ENCODE measurements at places on chromosomes 1 and 21.

- DNase-seq, result no peak
These were observed 9.8 kb downstream of the BTG3 start for GRCh38 chr21:17602874-17603273.

GRCh38 chr1:76950306-76950705 lies 83.0 kb downstream of the ST6GALNAC5 start:
- DNase-seq, result no peak

DNA sequence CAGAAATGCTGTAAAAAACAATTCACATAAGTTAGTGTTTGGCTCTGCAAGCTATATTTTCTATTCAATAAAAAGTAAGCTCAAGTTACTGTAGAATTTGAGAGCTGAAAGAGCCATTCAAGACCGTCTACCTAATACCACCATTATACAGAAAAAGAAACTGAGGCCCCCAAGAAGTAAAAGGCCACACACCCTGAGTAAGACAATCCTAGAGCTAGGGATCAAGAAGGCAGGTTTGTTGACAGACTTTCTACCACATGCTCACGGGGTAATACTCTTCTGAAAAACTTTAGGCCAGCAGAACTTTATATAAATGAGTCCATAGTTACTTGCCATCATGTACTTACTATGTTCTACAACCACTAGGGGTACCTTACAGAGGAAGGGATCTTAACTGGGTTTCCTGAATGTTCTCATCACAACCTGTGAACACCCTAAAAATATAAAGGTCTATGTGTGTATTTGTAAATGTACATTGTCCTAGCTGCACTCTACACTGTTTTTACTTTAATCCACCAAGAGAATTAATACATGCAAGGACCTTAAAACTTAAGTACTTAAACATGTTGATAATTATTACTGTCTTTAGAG lies 2.7 kb downstream of the PSMG1 start:
- no peak for DNase-seq

DNA sequence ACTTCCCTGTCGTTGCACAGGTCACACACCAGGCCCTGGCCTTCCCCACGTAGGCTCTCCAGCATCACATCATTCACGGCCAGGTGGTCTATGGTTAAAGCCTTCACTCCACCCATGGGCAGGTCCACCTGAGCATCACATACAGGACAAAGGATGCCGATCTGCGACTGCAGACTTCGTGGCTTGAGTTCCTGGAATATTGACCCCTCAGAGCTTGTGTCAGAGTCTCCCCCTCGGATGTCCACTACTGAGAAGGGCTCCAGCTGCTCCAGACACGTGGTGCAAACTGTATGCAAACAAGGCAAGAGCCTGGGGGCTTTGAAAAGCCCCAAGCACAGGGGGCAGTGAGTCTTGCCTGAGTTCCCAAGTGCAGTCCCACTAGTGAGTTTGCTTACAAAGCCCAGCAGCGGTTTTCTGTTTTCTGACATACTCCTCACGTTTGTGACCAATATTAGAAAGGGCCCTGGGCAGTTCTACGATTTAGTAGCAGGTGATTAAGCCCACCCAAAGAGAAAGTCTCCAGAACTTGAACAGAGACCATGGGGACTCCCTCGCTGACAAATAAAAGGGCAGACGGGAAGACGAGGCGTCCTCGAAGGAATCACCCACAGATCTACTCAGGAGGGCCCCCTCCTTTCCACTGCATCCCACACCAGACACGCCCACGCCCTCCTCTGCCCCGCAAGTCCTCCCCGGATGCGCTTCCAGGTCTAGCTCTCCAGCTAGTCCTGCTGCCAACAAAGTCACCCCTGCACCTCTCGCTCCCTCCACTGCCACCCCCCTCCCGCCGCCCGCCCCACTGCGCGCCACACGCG lies 568 bp downstream of the TRIM45 start:
- DNase-seq, result no peak

DNA sequence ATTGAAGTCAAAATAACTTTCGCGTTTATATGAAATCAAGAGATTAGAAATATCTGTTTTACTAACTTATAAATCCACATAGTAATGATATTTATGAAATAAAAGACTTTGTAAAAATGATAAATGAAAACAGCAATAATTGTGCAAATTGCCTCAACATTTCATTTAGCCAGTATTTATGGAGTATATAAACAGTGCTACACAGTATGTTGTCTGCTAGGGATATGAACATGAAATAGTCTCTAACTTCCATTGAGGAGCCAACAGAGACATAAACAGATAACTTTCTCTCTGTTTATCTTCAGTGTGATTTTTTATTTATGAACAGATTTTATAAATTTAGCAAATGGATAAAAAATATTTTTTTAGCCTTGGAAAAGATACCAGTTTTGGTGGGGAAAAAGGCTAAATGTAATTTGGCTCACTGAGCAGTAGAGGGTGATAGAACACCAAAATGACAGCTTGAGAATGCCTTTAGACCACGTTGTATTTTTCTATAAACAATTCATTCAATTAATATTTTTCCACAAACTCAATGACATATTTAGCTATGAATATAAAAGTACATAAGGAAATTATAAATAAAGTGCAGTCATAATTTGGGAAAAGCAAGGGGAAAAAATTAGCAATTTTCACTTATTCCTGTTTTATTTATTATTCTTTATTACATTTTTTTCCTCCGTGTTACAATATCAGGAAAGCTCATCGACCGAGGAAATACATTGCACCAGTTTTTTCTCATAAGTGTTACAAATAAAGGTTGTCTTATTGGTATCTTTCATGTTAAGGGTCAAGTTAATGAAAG lies 47.5 kb upstream of the EEIG2 start:
- DNase-seq, result no peak
